ENCODE measurements at places on chromosomes 7 and 10.

DNA sequence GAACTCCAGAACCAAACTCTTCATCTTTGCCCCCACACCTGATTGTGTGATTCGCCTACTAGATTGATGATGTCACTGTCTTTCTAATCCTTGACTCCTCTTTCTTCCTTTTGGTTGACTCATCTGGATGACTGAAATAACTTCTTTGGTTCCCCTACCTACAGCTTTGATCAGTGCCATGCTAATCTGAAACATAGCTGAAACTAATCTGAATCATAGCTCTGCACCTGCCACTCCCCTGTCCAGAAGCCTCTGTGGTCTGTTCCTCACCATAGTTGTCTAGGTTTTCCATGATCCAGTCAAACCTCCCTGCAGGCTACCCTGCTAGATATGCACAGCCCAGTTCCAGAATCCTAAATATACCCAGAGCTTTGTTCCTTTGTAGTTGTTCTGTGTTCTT, 51.9 kb downstream of the ZNF365 start:
- no peak for DNase-seq

DNA sequence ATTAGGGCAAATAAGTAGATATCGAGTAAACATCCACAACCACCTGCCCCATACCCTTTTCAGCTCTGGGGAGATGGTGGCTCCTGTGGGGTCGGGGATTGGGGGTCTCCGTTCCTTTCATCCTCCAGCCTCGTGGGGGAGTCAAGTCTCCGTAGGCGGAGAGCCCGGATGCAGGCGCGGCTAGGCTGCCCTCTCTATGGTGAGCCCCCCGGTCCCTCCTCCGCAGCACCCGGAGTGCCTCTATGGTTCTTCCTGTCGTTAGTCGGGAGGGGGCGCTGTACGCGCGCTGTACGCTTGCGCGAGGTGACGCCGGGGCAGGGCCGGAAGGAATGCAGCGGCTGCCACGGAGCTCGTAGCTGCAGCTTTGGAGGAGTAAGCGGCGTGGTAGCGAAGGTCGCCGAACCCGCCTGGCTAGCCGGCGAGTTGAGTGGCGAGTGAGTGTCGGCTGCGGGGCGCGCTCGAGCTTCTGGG, 14.8 kb upstream of the MMD2 start:
- DNase-seq = peak; percentile 77

DNA sequence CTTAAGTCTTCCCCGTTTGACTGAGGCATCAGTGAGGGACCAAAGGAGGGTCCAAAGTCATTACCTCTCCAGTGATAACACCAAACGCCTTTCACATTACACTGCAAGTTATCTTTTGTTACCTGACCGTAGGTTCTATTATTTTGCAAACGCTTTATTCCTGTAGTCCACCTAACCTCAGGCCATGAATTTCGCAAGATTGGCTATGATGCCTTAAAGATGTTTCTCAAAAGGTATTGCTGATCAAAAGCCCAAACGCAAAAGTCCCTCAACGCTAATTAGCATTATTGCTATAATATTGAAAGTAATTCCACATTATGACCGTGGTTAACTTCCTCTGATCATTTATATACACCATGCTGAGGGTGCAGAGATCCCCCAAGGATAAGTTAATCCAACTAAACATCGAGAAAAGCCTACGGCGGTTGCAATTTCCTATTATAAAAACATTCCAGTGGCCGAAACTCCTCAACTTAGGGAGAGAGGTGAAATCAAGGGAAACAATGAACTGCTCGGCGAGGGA, 649 bp downstream of the DNA2 start:
- no peak for DNase-seq

- peak; percentile 15 for DNase-seq
These were observed 27.3 kb downstream of the HYAL4 start for GRCh38 chr7:123871998-123872867.

GRCh38 chr7:83821866-83822265, 172.9 kb upstream of the SEMA3E start:
- DNase-seq = no peak

GRCh38 chr7:147771344-147771743, 819.2 kb upstream of the C7orf33 start:
- no peak for DNase-seq

GRCh38 chr10:124005991-124006392, 87.4 kb downstream of the CHST15 start:
- no peak for DNase-seq

DNA sequence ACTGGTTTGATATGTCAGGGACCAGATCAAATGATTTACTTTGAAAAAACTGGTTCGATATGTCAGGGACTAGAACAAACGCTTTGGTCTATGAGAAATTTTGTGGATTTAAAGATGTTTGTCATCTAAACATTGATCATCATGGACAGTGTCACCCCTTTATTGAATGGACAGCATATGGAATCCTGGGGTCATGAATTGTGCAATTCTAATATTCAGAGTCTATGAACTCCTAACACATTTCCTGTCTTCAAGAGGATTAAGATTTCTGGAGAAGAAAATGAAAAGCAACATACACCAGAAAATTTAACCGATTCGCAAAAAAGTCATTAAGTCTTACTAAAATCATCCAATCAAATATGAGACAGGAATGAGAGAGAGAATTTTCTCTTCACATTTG, 106.4 kb upstream of the FAM133B start:
- DNase-seq = no peak

- no peak for DNase-seq
These were observed 129.3 kb downstream of the MYOF start for GRCh38 chr10:93352638-93353383.
